Fibroblast of gingiva (primary cell): ENCODE measurements at places on chromosomes 2 and 18.

DNA sequence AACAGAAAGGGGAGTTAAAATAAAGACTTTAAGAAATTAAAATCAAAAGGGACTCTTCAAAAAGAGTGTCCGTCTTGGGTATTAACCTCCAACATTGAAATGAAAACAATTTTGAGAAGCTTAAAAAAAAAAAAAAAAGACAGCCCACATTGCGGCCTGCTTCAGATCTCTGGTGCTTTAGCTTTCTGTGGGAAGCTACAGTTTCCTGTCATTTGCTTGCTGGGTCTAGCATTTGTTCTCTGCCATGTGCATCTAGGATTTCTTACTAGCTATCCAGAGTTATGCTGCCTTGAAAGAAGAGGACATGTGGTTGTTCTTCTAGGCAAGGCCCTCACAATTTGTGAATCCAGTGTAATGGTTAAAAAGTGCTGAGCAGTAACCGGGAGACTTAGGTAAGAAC lies 375.3 kb downstream of the SLC4A3 start:
- DNase-seq = no peak

DNA sequence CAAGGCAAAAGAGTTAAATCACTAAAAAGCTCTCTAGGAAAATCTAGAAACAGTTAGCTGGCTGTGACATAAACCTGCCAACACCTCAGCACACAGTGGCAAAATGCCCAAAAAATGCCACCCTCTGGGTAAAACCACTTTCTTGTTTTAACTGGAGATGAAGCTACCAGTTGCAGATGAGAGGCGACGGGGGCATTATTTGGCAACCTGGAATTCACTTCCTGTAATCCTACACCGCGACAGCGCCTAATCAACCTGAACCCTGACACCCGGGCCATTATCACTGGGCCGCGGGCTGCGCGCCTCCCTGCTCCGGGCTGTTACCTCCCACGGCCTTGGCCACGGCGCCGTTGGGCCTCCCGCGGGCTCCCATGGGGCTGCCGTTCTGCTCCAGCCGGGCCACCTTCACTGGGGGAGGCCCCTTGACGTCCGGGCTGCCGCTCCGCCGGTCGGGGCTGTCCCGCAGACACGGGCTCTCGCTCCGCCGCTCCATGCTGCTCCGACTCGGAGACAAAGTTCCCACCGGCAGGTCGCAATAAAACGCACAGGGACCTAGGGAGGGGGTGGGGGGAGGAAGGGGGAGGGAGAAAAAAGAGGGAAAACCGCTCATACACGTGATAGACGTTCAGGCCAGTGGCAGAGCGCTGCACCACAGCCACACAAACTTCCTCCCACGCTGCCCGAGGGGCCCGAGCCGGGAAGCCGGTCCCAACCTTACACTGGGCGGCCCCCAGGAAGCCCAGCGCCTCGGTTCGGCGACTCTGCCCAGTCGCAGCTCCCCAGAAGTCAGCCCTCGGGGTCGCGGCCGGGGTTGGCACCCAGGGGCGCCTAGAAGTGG lies 2.0 kb downstream of the SATB2 start:
- DNase-seq = peak; percentile 27

- DNase-seq = no peak
These were observed 55.2 kb upstream of the SEMA4C start for GRCh38 chr2:96924775-96925747.

DNA sequence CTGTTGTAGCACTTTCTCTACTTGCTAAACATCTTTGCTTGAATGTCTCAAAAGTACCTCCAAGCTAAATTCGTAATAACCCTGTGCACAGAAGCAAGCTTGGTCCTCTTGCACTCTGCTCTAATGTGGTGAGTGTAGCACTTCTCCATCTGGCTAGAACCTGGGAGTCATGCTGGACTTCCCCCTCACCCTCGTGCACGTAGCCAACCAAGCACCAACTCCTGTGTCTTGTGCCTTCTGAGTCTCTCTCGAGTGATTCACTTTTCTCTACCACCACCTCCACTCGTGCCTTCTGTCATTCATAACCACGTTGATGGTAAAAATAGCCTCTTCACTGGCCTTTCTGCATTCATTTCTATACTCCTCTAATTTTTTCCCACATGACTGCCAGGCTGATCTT lies 91.9 kb upstream of the KCNE4 start:
- DNase-seq = no peak

- DNase-seq = no peak
These were observed 228.0 kb upstream of the SALL3 start for GRCh38 chr18:78751664-78752063.

DNA sequence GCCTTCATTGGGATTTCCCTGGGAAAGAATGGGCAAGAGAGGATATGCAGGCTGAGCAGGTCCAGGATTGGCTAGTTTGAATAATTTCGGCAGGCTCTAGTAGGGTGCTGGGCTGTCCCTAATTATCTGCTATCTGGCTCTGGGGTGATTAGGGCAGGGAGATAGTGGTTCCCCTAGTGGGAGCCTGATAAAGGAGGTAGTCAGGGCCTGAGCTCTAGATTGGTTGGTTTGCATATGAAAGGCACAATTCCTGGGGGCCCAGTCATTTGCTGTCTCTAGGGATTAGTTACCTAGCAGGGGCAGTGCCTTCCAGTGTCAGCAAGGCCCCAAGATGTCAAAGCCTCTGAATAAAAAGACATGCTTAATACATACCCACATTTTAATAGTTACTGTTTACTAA lies 690.1 kb upstream of the KLHL29 start:
- DNase-seq = no peak

- DNase-seq = no peak
These were observed 5.9 kb upstream of the POMC start for GRCh38 chr2:25174192-25174861.

DNA sequence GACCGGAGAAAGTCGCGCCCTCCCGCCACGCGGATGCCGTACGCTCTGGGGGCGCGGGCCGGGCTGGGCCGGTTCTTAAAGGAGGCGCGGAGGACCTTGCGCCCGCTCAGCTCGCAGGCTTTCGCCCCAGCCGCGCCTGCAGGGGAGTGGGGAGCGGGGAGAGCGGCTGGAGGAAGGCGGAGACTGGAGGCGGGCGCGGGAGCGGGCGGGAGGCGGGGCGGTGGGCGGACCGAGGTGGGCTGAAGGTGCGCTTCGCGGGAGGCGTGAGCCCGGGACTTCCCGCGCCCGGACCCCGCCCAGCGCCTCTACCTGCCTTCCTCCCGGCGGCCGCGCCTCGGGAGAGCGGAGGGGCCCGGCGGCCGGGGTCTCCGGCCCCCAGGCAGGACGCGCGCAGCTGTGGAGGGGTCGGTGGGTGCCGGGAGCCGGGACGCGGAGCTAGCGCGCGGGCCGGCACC lies at the start of gene ADRA2B:
ADRA2B (minus strand) TSS at position 148 of the 455 bp plus-strand sequence. CDS start 422 bp downstream, outside the sequence.
- no peak for DNase-seq

DNA sequence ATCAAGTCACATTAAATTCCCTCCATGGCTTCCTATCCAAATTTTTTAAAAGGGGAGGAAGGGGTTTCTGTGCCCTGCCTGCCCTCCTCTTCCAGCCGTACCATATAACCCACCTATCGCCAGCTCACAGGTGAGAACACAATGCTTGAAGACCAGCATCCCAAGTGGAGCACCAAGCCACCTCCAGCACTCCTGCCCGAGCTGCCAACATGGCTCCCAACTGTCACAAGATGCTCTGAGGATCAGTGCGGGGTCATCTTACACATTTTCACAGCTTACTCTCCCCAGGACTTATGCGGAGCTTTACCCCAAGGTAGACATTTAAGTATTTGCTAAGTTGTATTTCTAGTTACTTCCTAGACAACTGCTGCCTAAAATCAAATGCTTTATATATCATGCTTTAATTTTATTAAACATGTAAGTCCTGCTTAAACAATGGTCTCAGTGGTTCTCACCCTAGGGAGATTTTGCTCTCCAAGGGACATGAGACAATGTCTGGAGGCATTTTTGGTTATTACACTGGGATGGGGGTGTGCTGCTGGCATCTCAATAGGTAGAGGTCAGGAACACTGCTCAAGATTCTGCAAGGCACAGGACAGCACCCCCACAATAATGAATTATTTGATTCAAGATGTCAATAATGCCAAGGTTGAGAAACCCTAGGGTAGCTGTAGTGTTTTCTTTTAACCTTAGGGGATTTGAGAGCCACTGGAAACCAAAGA lies 45.8 kb downstream of the SF3B1 start:
- DNase-seq = no peak

DNA sequence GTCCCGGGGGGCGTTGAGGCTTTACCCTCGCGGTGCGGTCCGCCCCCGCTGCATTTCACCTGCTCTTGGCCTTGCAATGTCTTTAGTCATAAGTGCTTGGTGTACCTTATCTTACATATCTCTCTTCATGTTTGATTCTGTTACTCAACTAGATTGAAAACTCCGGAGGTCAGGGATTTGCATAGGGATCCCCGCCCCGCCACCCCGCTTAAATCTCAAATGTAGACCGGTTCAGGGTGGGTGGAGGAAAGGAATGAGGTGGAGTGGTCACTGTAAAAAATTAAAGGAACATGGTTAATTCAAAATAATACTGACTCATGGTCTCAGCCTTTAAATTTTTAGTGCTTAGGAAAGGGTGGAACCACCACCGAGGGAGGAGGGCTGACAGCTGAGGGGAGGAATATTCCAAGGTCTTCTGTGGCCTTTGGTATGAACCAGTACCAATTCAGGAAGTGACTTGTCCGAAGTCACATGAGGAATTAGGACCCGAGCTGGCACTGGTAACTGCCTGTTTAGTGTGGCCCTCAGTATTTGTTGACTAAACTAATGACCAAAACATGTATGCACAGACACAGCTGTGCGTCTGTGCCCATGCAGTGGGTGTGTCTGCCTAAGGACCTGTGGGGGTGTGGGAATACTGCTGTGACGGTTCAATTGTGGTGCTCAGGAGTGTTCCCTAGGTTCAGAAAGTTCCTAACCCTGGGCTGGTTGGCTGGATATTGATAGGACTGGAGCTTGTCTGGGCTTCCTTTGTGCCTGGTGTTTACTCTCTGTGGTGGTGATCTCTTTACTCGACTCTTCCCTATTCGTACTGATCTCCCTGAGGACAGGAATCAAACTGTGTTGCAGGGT lies 1.0 kb downstream of the PLEKHB2 start:
- DNase-seq = peak; percentile 48

DNA sequence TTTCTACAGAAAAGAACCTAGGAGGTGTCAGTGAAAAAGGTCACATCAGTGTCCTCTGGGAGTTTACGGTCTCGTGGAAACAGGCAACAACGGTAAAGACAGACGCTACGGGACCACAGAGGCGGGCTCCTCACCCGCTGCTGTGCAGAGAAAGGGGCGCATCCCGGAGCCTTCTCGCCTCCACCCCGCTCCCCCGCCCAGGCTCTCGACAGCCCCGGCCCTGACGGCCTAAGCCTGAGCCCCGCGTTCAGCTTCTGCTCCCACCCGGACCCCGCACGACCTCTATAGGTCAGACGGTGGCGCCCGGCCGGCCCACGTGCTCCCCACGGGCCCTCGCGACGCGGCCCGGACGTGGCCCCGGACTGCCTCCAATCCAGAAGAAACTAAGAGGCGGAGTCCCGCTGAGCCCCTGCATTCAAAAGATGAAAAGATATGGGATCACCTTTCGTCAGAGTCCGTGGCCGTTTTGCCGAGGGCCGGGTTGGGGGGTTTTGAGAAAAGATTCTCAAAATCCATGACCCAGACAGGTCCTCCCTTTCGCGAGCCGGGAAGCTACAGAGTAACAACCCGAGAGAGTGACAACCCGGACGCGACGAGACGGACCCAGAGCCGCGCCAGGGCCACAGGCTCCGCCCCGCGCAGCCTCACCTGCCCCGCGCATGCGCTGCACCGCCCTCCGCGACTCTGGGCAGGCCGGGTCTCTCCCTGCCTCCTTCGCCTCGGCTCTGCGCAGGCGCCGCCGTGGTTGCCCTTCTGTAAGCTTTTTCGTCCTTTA lies at the start of gene ZC3H8:
ZC3H8 (minus strand) TSS at position 577 of the 775 bp plus-strand sequence; CDS start at position 516, 61 bp downstream.
- DNase-seq = peak; percentile 81

DNA sequence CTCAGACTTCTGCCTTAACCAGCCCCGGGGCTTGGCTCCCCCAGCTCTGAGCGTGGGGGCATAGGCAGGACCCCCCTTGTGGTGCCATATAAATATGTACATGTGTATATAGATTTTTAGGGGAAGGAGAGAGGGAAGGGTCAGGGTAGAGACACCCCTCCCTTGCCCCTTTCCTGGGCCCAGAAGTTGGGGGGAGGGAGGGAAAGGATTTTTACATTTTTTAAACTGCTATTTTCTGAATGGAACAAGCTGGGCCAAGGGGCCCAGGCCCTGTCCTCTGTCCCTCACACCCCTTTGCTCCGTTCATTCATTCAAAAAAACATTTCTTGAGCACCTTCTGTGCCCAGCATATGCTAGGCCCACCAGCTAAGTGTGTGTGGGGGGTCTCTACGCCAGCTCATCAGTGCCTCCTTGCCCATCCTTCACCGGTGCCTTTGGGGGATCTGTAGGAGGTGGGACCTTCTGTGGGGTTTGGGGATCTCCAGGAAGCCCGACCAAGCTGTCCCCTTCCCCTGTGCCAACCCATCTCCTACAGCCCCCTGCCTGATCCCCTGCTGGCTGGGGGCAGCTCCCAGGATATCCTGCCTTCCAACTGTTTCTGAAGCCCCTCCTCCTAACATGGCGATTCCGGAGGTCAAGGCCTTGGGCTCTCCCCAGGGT lies 5.5 kb downstream of the CTDSP1 start:
- no peak for DNase-seq

GRCh38 chr18:58247363-58247834 lies 203.4 kb downstream of the NEDD4L start:
- no peak for DNase-seq

DNA sequence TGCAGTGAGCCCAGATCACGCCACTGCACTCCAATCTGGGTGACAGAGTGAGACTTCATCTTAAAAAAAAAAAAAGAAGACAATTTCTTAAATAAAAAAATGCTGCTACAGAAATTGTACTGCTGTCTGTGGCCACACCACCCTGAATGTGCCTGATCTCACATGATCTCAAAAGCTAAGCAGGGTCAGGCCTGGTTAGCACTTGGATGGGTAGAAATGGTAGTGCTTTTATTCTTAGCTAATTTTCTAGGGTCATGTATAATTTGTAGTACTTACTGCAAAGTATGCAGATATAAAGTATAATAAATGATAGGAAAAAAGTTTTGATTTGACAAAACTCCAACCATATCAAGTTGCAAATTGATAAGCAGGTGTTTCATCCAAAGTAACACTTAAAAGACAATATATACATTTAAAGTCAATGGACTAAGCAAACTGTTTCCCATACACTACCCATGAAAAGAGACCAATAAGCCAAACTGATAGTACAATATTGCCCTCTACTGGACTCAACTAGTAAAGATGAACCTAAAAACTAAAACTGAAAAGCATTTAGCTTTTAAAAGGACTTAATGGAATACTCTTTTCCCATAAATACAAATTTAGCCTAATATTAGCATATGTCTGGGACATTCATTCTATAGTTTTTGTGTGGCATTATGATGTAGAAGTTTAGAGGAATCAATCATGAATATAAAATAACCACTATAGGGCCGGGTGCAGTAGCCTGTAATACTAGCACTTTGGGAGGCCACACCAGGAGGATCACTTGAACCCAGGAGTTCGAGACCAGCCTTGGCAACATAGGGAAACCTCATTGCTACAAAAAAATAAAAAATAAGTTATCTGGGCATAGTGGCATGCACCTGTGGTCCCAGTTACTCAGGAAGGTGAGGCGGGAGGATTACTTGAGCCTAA lies 18.6 kb upstream of the PEX13 start:
- DNase-seq = peak; percentile 33

- DNase-seq = no peak
These were observed 41.1 kb upstream of the CCDC150 start for GRCh38 chr2:196598412-196598811.
